Activated T-cell treated with anti-CD3 and anti-CD28 coated beads, Interleukin-2, amount 50 U/mL, for 1 hour (primary cell): ENCODE measurements at places on chromosomes 5 and 9.
A peak's percentile ranks its signal among the peaks of the same experiment; 100 is the strongest.

DNA sequence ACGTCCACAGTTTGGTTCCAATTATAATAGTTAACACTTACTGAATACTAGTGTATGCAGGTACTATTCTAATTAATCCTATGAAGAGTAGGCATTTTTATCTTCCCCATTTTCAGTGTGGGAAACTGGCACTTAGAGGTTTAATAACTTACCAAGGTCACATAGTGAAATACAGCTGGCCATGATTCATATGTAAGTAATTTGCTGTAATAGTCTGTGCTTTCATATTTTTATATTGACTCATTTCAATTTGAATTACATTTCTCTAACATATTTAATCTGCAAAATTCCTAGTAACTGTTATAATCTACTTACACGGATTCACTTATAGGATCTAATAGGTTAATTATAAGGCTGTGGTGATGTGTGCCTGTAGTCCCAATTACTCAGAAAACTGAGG, 19.4 kb downstream of the CCNH start:
- DNase-seq: no peak

DNA sequence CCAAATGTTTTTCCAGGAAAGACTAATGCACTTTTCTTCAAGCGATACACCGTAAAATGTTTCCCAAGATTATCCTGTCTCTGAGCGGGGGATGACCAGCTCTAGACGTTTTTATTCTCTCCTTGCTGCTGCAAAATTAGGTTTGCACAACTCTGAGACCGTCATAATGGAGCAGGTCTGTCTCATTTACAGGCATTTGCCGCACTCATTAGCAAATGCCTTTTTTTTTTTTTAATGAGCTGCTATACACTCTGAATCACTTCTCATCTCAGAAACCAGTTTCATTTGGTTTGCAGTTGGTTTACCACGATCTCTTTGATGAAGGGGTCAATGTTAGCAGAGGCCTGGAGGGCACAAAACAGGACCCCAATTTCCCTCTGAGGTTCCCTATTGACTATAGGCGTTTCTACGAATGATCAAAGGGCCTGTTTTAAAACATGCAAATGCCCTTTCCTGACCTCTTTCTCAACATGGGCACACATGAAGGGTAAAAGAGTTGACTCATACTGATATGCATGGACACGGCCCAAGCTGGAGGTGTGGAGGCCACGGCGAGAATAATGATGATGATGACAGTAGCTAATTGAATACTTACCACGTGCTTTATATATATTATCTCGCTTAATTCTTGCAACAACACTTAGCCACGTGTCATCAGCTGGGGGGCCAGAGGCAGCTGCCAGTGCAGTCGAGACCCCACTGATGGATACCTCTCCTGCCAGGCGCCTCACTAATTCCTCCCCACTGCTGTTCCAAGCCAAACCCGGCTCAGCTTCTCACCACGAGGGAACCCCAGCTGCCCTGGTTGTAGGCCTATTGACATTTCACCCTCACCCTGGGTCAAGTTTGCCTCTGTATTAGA, 89.9 kb upstream of the PTCH1 start:
- DNase-seq: no peak

DNA sequence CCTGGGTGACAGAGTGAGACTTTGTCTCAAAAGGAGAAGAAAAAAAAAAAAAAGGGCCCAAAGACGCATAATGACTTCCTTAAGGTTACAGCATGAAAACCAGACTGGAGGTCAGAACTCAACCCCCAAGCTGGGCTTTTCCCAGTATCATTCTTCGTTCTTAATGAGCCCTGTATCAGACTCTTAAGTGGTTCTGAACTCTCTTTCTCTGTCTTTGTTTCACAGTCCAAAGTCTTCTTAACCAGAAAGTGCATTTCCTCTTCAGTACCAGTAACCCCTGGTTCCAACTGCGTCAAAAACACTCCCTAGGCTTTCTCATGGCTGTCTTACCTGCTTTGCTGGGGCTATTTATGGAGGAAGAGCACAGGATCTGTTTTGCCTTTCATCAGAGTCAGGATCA, 38.4 kb upstream of the SHB start:
- no peak for DNase-seq

DNA sequence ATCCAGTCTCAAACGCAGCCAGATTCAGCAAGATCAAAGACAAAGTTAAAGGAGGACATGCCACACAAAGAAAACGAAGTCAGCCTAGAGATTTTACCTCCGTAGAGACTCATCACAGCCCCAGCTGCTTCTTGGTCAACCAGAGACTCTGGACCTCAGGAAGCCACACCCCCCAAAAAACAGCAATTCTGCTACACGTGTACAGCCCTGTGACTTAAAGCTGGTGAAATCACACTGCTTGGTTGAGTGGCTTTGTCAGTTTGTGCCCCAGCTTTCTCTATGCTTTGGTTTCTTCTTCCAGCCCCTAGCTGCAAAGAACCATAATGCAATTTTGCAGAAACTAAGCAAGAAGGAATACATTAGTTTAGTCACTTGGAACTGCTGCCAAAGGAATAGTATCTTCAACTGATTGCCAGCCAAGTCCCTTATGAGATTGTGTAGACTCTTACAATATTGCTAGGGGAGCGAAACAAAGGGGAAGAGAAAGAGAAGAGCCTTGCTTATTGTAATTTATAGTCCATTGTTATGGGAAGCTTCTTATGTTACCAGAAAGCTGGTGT, 158.8 kb upstream of the ZNF462 start:
- DNase-seq: no peak

DNA sequence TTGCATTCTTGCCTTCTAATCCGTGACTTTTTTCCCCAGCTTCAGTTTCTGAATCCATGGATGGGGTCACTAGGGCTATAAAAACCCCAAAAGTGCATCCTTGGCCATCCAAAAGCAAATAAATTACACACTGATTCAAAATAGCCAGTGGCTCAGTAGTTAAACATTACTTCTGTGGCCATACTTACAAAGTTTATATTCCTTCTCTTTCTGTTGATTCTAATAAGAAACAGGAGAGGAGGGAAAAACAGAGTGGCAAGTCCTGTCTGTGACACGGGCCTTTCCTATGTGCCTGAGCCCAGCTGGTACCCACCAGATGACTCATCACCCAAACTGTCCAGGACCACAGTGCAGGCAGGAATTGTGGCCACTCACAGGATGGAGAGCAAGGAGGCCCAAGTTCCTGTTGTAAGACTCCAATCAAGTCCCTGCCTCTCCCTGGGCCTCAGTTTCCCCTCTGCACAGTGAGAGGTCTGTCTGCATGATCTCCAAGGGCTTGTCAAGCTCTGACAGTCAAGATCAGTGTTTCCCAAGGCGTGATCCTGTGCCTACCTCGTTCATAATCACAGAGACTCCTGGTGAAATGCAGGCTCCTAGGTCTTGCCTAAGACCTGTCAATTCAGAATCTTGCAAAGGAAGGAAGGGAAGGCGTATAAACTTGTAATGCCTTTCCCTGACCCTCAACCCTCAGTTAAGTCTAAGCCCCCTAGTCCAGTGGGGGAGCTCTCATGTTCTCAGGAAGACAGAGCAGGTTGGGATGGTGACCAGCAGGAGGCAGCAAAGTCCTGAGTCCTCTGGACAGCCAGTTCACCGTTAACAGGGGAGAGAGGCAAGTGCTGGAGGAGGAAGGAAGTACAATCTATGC, 29.5 kb downstream of the TNIP1 start:
- peak; percentile 75 for DNase-seq
